ENCODE measurements at places on chromosomes 12 and 14.

- no peak for DNase-seq
These were observed 28.6 kb downstream of the PRICKLE1 start for GRCh38 chr12:42560977-42561376.

DNA sequence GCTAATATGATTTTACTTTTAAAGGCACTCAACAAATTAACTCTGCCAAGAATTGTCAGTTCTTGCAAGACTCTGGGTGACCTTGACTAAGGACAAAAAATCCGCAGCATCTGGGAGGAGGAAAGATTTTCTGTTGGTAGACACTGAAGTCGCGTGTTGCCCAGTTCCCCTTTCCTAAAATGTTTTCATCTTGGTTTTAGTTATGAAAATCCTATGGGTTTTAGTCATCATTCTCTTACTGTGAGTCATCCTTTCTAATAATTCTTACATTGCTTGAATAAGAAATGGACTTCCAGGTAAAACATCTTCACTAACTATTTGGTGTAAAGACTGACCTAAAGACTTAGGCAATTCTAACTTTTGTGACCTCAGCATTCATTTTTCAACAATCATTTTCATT lies 9.1 kb downstream of the GSG1 start:
- DNase-seq, result peak; percentile 41

- DNase-seq, result no peak
These were observed 118.7 kb upstream of the CDKN3 start for GRCh38 chr14:54278087-54278486.

GRCh38 chr12:103494051-103494733 lies 1.6 kb downstream of the C12orf42 start:
- DNase-seq, result no peak

GRCh38 chr14:102819747-102820330 lies 42.6 kb downstream of the TRAF3 start:
- DNase-seq, result no peak

DNA sequence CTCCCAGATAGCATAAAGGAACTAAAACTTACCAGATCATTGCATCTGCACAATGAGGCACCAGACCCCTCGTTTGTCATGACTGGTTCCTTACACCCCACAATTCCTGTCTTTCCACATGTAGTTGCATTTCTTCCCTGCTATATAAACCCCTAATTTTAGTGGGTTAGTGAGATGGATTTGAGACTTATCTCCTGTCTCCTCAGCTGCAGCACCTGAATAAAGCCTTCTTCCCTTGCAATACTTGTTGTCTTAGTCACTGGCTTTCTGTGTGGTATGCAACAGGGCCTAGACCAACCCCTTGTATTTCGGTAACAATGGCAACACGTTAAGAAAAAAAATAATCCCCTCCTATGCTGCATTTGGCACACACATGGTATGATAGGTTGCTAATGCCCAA lies 13.0 kb downstream of the NUP37 start:
- DNase-seq, result no peak

DNA sequence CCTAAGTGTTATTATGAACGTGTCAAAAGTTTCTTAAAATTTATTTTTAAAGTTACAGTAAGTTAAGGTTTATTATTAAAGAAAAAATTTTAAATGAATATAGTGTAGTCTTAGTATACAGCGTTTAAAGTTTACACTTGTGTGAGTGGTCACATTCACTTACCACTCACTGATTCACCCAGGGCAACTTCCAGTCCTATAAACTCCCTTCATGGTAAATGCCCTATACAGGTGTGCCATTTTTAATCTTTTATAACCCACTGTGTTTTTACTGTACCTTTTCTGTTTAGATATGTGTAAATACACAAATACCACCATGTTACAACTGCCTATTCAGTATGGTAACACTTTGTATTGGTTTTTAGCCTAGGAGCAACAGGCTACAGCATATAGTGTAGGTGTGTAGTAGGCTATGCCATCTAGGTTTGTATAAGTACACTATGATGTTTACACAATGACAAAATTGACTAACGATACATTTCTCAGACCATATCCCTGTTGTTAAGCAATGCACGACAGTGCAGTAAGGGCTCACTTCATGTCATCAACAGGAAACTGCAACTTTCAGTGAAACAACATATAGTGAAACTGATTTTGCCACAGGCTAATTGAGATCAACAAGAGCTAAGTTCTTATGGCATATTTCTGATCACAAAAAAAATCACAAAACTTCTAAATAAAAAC lies 112.0 kb upstream of the TMCC3 start:
- peak; percentile 73 for DNase-seq

DNA sequence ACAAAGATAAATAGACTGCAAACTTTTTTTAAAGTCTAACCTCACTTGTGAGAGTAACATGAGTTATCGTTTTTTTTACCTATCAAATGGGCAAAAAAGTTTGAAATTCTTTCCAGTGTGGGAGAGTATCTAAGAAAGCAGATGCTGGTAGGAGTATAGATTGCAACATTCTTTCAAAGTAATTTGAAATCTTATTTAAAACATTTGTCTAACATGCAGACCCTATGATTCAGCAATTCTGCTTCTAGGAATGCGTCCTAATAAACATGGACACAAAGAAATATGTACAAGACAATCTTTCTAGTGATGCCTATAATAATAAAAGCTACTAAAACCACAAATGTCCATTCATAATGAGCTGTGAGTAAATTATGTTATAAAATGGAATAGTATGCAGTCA lies 110.4 kb upstream of the TMCC3 start:
- no peak for DNase-seq

DNA sequence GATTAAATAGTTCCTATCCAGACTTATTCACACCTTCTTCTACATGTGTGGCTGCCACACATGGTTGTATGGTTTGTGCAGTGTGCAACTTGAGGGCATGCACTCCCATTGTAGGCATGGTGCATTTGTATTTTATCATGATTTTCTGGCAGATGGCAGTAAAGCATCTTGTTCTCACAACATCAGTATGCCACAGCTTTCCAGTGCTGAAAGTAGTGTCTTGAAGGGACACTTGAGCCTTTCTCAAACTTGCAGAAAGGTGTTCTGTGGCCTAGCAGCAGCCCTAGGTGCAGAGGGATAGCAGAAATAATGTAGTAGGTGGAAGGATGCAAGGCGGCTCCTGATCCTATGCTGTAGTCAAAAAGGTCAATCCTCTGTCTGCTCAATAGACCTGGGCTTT lies 72.9 kb downstream of the LMNTD1 start:
- DNase-seq, result no peak

DNA sequence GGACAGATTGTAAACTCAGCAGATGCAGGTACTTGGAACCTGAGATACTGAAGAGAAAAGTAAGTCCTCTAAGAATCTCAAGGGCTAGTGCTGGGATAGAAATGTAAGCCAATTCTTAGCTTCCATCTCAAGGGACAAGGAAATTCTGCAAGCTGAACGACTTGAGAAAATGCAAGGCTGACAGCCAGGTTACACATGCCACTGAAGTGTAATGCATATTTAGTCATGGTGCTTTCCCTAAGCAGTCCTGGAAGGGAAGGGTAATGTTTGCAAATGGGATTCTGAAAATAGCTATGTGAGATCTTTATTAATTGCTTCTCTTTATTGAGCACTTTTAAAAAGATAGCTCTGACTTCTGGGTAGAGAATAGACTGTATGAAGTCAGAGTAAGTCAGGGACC lies 402.7 kb upstream of the SEL1L start:
- DNase-seq, result no peak

GRCh38 chr14:28879573-28879996 lies 113.0 kb downstream of the FOXG1 start:
- no peak for DNase-seq

DNA sequence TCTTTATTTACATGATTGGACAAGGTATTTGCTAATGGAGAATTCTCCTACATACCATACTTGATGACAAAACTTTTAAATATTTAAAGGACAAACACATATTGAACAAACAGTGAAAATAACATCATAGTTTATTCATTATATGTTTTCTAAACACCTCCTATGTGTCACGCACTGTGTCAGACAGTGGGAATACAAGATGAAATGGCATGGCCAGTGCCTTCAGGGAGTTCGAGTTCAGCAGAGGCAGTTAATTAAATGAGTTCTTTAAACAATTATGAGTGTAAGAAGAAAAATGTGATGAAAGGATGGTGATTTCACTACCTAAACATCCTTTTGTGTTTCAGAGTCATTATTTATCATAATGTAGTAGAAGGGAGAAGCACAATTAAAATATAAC lies 159.8 kb downstream of the KCNH5 start:
- no peak for DNase-seq

GRCh38 chr14:26984311-26985177 lies 386.7 kb upstream of the NOVA1 start:
- DNase-seq, result no peak

- DNase-seq, result no peak
These were observed 14.8 kb upstream of the PPTC7 start for GRCh38 chr12:110597885-110598284.

GRCh38 chr12:127277882-127278281 lies 989.1 kb upstream of the TMEM132C start:
- no peak for DNase-seq

DNA sequence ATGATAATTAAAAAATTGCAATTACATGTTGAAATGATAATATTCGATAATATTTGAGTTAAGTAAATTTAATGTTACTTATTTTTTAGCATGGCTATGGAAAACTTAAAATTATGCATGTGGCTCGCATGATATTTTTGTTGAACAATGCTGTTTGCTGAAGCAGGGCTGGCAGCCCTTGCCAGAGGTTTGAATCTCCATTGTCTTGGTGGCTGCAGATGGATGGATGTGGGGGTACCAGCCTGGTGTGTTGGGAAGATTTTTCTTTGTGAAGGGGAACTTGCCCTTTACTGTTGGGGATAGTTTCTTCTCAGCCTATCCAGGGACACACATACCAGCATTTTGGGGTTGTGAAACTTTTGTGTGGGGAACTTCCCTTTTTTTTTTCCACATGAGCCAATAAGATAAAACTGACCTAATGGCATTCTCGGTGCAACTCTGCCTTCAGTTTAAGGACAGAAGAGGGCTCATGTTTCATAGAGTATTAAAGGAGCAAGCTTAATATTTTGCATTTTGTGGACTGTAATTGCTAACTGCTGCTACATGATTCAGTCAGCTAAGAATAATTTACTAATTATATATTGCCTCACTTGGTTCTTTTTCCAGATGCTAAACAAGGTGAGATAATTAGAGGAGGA lies 8.8 kb downstream of the RASSF3 start:
- DNase-seq, result no peak

DNA sequence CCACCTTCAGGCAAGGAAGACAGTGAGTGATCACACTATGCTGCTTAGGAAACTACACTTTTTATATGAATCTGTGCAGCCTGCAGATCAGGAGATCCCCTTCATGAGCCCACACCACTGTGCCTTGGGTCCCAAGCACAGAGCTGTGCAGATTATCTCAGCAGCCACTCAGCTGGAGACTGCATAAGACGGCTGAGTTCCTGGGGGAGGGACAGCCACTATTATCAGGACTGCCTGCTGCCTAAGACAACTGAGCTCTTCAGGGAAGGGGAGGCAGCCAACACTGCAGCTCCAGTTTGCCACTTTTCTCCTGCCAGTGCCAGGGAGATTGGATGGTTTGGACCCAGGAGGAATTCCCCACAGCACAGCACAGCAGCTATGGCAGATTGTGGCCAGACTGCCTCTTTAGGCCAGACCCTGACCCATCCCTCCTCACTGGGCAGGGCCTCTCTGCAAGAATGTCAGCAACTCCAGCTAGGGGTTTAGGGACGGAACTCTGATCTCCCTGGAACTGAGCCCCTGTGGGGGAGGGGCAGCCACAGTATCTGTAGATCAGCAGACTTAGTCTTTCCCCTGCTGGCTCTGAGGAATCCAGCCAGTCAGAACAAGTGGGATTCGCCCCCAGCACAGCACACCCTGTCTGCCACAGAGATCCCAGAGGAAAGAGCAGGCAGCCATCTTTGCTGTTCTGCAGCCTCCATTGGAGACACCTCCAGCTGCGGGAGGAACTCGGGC lies 141.3 kb downstream of the KLHL28 start:
- DNase-seq, result no peak

DNA sequence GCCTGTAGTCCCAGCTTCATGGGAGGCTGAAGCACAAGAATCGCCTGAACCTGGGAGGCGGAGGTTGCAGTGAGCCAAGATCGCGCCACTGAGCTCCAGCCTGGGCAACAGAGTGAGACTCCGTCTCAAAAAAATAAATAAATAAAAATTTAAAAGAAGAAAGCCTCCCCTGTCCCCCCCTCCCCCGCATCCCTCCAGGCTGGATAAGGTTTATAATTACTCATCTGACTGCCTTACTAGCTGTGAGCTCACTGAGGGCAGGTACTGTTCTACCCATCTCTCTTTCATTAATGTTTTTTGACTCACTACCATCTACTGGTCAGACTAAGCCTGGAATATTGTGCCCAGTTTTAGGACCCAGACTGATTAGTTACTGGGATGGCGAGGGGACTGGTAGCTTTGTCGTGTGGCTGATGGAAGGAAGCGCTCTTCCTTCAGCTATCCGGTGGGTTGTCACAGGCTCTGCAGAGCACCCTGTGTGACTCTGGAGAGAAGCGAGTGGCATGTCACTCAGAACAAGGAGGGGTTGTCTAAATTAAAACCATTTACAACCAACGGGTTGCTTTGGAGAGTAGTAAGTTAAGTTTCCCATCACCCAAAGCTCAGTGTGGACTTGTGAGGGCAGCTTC lies 16.9 kb downstream of the EVL start:
- no peak for DNase-seq

- DNase-seq, result no peak
These were observed 6.0 kb downstream of the STYX start for GRCh38 chr14:52735921-52736489.

DNA sequence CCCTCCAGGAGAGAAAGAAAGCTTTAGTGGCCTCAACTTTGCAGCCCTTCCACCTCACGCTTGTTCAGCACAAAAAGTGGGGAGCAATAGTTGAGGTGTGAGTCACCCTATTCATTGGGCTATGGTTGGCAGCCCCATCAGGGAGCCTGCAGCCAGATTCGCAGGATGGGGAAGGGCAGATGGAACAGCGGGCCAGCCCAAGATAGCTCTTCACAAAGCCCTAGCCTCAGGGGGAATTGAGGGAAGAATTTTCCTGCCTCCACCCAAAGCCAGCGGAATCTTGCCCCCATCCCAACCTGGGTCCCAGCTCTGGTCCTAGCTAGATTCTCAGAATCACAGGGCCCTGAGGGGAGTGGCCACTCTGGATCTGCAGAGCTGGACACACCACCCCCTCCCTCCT lies 3.6 kb upstream of the KRT5 start:
- DNase-seq, result no peak

GRCh38 chr12:74722709-74723108 lies 185.1 kb downstream of the ATXN7L3B start:
- no peak for DNase-seq

DNA sequence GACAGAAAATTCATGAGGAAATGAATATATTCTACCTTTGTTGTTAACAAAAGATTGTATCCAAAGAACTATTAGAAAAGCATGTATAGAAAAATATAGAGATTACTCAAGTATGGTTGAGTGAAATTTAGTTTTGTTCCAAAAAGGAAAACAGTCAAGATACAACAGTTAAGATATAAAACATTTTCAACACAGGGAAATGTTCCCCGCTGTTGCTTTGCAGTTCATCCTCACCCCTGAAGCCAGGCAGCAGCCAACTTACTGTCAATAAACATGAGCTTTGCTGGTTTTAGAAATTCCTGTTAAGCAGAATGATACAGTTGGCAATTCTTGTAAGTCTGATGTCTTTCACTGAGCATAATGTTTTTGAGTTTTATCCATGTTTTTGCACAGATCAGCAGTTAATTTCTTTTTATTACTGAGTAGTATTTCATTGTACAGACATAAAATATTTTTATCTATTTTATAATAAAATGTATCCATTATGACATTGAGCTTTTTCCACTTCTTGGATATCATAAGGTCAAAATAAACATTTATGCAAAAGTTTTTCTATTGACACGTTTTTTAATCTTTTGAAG lies 1.2 kb upstream of the CLEC2B start:
- DNase-seq, result no peak
